ENCODE measurements at places on chromosomes 5 and 9.

- DNase-seq = no peak
Measured at GRCh38 chr5:132434416-132435286, 55.9 kb downstream of the IRF1 start.

DNA sequence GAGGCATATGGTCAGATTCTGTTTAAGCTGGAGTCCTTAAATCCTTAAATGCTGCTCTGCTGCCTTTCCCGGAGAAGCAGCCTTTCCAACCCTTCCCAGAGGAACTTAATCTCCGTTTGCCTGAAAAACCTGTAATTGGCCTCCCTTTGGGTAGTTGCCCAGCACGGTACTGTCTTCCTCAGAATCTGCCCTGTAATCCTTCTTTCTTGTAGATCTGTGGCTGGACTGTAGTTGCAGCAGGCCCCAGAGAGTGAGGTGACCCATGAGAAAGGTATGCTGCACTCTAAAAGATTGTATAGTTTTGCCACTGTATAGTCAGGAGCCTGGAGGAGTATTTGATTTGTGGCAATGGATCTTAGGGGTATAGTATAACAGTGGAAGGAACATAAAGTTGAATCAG, 11.7 kb downstream of the SPIN1 start:
- no peak for DNase-seq

DNA sequence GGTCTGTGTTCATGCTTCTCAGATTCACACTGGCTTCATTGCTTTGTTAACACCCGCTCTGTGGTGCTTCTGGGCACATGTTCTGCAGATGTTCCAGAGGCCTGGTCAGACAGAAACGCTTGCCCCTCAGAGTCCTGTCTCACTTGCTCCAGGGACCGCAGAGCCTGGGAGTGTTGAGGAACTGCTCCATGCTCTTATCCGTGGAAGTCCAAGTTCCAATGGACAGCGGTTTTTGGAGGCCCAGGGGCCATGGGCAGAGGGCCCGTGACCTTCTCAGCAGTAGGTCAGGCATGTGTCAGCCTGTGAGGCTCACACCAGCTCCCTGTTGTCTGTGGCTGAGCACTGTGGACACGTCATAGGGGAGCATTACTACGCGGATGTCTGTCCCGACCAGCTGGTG, 364.7 kb upstream of the IRX1 start:
- no peak for DNase-seq

- DNase-seq = no peak
Measured at GRCh38 chr9:97873882-97874281, 20.9 kb downstream of the FOXE1 start.
